Stimulated activated naive CD8-positive, alpha-beta T cell treated with anti-CD3 and anti-CD28 coated beads, Interleukin-15, amount 100 ng/mL, for 72 hours (primary cell): ENCODE measurements at places on chromosomes 1 and 21.

- no peak for DNase-seq
These were observed 3.7 kb upstream of the UCK2 start for GRCh38 chr1:165823552-165824268.

DNA sequence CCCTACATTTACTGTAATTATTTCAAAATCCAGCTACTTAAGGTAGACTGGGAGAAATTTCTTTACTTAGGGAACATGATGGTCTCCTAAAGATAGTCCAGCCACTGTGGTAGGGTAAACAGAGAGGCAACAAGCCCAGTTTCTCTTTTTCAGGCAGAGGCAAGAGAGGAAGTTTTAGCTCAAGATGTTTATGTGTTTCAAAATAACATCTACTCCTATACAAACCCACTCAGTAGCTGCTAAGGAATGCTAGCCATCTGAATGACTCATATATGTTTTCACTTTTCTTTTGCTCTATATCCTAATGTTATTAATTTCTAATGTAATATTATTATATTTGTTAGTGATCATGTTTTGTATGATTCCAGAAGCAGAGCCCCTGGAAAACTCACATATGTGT lies 856.6 kb downstream of the PLA2G4A start:
- no peak for DNase-seq

- no peak for DNase-seq
These were observed 14.8 kb downstream of the MFSD2A start for GRCh38 chr1:39969531-39970270.

DNA sequence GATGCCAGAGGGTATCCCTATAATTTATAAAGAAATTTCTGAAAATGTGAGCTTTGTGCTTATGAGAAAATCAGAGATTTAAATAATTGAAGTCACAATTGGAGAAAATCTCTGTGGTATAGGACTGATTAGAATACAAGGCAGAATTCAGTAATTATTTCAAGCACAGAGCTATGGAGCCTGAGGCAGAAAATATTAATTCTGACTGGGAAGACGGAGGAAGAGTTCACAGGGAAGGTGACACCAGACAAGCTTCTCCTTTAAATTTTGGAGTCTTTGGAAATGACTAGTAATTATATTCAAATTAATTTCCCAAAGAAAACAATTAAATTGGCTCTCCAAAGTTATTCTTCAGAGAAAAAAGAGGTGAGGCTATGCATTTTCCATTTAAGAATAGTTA lies 121.5 kb downstream of the CHRM3 start:
- DNase-seq, result no peak

- DNase-seq, result no peak
These were observed 114.4 kb downstream of the CAMTA1 start for GRCh38 chr1:6899621-6900020.

GRCh38 chr1:155864393-155864792 lies 5.0 kb downstream of the SYT11 start:
- DNase-seq, result no peak

GRCh38 chr21:44903050-44903685 lies 17.5 kb downstream of the ITGB2 start:
- DNase-seq, result no peak

DNA sequence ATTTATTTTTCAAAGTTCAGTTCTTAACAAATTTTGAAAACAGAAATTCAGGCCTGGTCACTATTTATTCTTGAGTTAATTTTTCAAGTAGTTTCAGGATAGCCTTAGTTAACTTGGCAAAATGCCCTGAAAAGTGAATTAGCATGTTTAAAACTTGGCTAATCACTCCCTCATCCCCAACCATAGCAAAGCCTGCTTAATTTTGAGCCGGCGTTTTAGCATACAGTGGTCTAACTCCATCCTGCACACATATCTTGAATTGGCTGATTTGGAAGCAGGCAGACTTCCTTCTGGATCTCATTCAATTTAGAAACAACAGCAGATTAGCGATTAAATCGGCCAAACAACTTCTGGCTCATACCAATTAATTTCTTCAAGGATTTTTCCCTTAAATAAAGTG lies 439.2 kb downstream of the PTBP2 start:
- DNase-seq, result no peak

GRCh38 chr21:37006486-37007291 lies at the start of gene RIPPLY3:
Gene RIPPLY3 (plus strand): TSS chr21:37006702. CDS start chr21:37006773, 71 bp downstream.
- peak; percentile 26 for DNase-seq

DNA sequence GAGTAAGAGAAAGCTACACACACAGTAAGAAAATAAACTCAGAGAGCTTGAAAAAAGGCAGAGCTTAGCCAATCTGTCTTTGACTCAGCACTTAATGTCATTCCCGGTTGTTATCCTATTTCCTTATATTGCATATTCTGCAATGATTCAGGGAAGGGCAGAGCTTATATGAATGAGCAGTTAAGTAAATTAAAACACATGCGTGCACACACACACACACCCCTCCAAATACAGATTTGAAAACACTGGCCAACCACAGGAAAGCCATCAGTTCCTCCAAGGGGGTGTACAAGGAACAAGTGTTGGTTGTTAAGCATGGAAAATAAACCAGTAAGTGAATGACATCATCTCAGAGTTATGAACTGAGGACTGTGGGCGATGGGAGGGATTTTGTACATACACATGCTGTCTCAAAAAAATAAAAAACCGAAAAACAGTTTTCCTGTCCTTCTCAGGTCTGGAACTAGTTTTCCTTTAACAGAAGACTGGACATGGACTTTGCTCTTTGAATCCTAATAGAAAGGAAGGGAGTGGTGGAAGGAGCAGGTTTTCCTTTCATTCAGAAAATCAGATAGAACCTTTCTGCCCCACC lies 1.0 kb downstream of the IQGAP3 start:
- no peak for DNase-seq

- DNase-seq, result no peak
These were observed 167.2 kb downstream of the CYYR1 start for GRCh38 chr21:26405735-26406361.

- no peak for DNase-seq
These were observed 2.5 kb downstream of the WNT9A start for GRCh38 chr1:227944931-227945890.

DNA sequence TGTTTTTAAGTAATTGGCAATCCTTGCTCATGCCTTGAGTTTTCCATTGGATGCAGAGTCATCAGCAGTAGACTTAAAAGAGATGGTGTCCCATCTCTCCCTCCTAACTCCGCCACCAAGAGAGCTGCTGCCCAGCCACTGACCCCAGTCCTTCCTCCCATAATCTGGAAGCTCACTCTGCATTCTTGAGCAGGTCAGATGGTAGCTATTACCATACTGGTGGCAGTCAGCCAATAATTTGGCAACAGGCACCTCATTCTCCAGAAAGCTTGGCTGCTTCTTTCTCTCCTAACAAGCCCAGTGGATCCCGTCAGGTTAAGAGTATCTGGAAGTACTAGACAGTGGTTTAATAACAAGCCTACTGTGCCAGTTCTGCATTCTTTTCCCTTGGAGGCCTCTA lies 272.1 kb downstream of the ZNF648 start:
- no peak for DNase-seq

DNA sequence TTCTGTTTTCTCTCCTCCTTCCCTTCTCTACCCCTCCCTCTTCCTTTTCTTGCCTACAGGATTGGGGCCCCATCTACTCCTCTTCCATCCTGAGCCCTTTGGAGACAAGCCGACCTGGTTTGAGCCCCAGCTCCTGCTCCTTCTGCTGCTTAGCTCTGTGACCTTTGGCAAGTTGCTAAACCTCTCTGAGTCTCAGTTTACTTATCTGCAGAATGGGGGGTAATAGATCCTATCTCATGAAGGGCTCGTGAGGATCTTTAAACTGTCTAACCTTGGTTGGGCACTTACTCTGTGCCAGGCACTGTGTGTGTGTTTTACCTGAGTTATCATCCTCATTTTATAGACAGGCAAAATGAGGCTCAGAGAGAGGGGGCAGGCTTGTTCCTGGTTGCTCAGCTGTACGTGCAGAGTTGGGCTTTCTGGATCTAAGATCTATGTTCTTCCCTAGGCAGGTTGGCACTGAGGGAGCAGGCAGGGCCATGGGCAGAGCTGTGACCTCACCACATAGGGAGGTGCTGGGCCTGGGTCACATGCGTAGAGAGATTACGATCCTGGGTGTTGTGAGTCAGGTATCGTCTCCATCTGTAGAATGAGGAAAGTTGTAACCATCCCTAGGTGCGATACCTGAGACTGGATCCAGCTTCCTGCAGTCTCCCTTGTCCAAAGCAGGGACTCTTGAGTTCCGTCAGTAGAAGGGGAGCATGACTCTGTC lies 58.5 kb downstream of the FOXO6 start:
- no peak for DNase-seq

DNA sequence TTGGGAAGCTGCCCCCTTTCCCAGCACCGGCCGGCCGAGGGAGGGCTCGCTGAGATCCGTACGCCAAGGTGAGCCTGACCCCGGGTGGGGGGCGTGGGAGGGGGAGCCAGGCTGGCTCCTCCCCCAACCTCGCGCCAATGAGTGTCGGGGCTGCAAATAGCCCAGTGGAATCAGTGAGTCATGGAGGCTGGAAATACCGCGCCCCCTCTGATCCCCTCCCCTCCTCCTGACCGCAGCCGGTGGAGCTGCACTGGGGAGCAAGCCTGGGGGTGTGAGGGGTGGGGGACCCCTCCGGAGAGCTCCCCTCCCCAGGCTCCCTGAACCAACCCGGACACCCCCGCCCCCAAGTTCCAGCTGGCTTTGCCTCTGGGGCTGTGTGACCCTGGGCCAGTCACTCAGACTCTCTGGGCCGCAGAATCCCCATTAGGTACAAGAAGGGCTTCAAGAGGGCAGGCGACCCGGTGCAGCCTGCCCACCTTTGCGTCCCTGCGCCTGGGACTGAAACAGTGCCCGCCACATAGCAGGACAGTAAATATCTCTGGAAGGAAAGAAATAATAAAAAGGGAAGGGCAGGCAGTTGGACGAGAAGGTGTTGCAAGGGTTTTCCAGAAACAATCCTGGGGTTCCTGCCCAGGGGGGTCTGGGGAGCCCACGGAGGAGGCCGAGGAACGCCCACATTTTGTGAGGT lies 4.5 kb downstream of the HSPB7 start:
- DNase-seq, result peak; percentile 54
